Thoracic aorta (tissue), 2 donors: ENCODE measurements at places on chromosomes 11 and 22.

GRCh38 chr11:45730014-45730413, 64.6 kb upstream of the CHST1 start:
- no peak for DNase-seq

DNA sequence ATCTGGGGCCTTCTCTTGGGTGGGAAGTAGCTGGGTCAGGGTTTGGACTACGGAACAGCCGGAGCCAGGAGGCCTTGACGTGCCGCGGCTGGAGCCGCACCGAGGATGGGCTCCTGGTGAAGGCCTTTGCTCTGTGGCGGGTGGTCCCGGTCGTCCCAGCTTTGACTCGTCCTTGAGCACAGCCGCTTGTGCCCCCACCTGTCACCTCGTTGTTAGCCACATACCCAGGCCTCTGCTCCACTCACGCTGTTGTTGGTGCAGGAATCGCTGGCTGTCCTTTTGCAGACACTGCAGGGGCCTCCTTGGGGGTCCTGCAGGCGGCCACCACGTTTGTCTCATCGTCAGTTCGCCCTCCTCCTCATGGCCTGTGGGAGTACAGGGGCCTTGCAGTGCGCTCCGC, 17.1 kb downstream of the PHRF1 start:
- no peak for DNase-seq

- no peak for DNase-seq
Measured at GRCh38 chr11:100273066-100273815, 413.8 kb upstream of the ARHGAP42 start.

DNA sequence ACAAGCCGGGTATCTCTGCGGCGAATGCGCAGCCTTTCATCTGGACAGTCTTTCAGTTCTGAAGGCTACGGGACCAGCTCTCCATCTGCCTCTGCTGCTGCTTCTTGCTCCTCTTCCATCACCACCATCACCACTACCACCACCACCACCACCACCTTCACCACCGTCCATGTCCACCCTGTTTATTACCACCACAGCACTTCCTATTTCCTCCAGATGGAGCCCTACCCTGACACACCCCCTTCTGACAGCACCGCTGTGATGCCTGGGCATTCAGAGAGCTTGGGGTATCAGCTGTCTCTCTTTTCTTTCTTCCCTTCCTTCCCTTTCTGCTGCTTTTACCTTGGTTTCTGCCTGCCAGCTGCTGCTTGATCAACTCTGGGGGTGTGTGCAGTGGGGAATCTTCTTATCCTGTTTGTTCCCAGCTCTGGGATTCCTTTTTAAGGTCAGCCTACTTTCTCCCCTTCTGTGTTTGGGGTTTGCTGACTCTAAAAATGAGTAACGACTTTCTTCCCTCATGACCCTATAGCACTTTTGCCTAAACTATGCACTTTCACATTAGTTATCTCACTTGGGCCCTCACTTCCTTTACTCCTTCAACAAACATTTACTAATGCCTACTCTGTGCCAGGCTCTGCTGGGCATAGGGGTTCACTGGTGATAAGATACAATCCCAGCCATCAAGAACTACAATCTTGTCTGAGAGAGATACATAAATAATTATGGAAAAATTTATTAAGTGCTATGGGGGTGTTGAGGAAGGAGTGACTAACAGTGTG, 7.8 kb upstream of the RRM1 start:
- no peak for DNase-seq

- no peak for DNase-seq
Measured at GRCh38 chr22:24231706-24232105, 13.2 kb downstream of the GGT5 start.

DNA sequence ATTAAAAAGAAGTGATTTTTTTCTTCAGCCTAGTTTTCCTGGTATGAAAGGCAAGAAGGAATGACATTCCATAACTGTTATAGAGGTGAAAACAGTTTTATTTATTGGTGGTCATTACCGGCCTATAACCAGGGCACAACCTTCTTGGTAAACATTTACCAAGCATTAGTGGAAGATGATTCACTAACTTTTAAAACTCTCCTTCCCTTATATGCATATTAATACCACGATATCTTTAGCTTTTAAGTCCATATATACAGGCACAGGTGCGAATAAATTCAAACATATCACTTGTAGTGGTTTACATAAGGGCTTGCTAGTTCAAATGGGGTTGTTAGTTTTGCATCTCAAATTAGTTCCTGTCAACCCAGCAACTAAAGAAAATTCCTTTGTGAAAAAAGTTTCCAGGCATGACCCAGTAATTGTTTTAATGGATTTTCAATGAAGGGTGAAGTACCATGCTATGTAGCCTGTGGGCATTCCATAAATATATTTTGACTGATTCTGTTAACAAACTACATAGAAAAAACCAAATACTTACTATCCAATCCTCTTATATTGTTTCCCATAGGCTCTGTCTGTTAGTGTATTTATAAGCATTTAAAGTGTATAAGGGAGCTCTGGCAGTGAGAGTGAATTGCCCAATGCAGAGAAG, 30.6 kb upstream of the ROBO3 start:
- no peak for DNase-seq

DNA sequence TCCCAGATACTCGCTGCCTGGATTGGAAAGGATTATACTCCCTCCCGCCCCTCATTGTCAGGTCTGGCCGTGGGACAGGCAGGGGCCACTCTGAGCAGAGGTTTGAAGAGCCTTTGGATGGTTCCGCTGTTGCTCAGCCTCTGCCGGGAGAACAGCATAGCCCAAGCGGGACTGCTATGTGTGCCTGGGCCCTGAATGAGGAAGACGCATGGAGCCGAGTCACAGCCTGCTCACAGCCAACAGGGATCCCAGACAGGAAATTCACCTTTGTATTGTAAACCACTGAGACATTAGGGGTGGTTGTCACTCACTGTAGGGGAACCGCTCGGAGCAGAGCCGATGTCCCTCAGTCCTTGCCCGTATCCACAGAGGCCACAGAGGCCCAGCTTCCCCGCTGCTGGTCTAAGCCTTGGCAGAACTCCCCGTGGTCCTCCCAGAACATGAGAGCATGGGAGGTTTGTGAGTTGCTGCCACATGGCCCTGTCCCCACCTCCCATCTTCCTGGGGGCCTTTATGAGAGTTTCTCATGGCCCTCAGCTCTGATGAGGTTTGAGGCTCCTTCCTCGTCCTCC, 10.7 kb upstream of the FAM118A start:
- no peak for DNase-seq

- no peak for DNase-seq
Measured at GRCh38 chr11:109798521-109798920, 294.7 kb upstream of the ZC3H12C start.

- no peak for DNase-seq
Measured at GRCh38 chr22:26330971-26331625, 98.0 kb upstream of the ASPHD2 start.

- no peak for DNase-seq
Measured at GRCh38 chr11:129943036-129943435, 47.7 kb upstream of the NFRKB start.

GRCh38 chr11:1937616-1938342, 9.4 kb upstream of the MRPL23 start:
- no peak for DNase-seq

DNA sequence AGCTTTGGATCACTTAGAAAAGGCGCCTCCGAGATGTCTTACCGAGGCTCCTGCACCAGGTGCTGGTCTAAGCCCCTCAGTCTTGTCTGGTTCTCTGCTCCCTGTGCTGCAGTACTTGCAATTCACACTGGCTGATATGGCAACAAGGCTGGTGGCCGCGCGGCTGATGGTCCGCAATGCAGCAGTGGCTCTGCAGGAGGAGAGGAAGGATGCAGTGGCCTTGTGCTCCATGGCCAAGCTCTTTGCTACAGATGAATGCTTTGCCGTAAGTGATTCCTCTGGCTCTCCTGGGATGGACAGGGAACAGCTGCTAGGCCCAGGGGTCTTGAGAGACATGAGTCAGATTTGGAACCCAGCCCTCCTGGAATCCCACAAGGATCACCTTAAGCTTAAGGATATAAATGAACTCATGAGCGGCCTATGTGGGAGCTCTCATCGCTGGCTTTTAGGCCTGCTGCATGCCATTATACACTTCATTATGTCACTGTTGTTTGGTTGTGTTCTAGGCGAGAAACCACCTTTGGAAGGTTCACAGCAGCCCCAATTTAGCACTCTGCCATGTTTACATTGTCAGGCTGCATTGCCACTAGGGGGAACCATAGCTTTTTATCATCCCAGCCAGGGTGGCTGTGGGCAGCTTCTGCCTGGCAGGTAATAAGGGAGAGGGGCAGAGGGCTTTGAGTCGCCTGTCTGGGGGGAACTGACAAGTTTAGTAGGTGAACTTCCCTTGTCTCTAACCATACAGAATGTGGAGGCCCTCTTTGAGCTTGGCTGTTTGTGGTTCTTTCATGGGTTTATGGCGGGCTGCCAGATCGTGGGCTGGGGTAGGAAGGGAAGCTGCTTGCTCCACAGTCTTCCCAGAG, 8.5 kb downstream of the ACAD8 start:
- DNase-seq = no peak

DNA sequence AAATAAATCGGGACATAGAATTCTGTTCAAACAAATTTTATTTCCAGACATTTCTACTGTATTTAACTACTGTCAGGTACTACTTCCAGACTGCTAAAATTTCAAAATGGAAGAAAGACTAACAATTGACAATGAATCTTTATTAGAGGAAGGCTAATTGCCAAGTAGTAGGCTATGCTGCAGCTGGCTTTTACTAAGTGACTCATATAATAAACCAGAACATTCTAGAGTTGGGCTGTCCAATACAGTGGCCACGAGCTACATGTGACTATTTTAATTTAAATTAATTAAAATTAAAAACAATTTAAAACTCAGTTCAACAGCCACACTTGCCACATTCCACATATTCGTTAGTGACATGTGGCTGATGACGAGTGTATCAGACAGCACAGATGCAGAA, 27.6 kb downstream of the CHKA start:
- DNase-seq = no peak

DNA sequence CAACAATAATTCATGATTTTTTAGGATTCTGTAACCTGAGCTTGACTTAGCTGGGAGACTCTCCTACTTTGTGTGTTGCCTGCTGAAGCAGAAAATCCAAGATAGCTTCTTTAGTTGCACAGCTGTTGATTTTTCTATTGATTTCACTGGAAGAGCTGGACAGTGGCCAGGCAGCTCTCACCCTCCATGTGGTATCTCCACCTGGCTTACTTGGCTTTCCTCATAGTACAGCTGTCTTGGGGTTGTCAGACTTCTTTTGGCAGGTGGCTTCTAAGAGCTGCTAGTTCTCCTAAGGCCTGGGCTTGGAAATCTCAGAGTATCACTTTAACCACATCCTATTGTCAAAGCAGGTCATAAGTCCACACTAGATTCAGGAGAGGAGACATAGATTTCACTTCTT, 130.8 kb upstream of the SPON1 start:
- no peak for DNase-seq

DNA sequence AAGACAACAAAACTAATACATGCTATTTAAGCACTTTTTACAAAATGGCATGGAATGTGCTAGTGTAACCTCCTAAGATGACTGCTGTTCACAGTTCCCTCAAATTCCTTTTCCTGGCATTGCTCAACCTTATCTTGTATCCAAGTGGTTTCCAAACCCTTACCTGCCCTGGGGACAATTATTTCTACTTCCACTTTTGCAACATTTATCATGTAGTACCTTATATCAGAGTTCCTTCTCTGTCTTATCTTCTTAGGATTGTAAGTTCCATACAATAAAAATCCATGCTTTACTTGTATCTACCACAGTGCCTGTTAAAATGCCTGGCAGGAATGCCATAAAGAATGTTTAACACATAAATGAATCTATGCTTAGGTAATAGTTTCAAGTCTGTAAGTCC, 109.2 kb upstream of the MTMR2 start:
- no peak for DNase-seq

- no peak for DNase-seq
Measured at GRCh38 chr11:91761406-91762025, 463.1 kb upstream of the FAT3 start.
